Cortex of kidney (tissue), 1 donor: ENCODE measurements at places on chromosomes 6 and 20.

DNA sequence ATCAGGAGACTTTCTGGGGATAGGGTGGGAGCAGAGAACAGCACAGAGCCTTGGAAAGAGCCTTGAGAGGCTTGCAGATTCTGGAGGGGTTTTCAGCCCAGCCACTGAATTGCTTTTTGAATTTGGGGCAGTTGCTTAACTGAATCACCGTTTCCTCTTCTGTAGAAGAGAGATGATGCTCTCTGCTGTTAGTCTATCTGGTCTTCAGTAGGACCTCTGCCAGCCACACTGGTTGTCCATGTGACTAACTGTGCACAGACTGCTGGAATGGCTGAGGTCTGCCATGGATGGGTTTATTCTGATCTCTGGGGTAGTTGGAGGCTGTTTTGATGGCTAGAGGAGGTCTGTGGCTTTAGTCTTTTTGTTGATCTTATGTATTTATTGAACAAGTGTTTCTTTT lies 21.4 kb upstream of the PRDM1 start:
- DNase-seq = no peak

DNA sequence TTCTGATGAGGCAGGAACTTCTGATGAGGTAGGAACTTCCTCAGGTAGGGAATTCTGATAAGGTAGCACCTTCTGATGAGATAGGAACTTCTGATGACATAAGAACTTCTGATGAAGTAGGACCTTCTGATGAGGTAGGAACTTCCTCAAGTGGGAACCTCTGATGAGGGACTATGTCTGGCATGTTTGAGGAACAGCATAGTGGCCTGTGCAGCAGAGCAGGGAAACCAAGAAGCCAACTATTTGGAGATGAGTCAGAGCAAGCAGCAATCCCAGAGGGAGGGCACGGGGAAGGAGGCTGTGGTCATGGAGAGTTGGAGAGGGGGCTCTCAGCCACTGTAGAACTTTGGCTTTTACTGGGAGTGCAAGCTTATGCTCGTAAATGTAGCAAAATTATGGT lies 132.4 kb downstream of the CFAP61 start:
- no peak for DNase-seq

DNA sequence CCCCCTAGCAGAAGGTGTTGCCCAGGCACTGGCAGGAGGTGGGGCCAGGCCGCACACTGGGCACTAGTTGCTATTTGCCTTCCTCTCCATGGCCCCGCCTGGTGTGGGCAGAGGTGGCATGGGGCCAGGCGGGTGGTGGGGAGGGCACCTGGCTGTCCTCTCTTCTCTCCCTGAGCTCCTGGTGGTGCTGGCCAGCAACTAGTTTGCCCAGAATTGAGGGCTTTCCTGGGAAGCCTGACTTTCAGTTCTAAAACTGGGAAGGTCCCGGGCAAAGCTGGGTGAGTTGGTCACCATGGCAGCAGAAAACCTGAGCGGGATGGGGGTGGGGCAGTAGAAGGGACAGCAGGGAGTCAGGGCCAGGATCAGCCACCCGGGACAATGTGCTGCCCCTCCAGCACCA lies 48.2 kb downstream of the RBM38 start:
- no peak for DNase-seq

- DNase-seq = no peak
These were observed 27.6 kb upstream of the MRPS18A start for GRCh38 chr6:43715056-43715788.

GRCh38 chr6:158797331-158798310 lies 21.5 kb downstream of the EZR start:
- no peak for DNase-seq

DNA sequence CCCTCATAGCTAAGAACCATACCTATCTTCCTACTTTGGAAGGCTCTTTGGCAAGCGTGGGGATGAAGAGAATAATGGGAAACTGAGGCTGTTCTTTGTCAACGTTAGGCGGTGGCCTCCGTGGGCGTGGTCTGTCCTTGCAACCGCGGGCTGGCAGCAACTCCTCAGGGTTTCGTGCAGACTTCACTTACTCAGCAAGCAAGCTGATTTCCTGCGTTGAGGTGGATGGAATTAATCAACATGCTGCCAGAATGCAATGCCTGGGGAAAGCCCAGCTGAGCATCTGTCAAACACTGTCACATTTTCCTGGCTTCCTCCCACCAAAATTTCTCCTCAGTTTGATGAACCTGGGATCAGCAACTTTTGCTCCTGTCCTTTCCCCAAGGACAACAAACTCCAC lies 9.2 kb upstream of the IL17F start:
- DNase-seq = no peak

- no peak for DNase-seq
These were observed 299.9 kb upstream of the SUPT3H start for GRCh38 chr6:45677381-45678284.

GRCh38 chr6:23413327-23414050 lies 712.5 kb upstream of the NRSN1 start:
- no peak for DNase-seq

- no peak for DNase-seq
These were observed 89.1 kb downstream of the PREX1 start for GRCh38 chr20:48738399-48739304.

DNA sequence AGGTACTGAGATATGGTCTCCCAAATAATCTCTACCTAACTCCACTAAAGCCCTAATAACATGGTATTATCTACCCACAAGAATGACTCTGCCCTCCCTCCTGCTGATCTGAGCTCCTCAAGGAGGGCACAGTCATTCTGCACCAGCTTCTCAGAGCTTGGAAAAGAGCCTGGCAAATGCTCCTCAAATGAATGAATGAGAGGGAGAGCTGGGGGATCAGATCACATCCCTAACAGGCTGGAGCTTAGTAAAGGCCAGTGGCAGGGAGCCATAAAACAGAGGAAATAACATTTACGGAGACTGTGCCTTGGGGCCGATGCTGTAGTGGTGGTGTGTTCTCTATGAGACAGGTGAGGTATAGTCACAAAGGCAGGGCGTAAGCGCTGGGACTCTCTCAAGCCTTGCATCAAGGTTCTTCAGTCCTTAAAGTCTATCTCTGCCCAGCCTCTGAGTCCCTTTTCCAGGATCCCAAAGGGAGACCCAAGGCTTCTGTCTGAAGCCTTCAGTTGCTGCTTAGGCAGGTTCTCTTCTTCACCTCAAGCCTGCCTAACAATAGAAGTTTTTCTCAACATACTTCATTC lies 7.2 kb upstream of the NNAT start:
- DNase-seq = no peak

- no peak for DNase-seq
These were observed 4.9 kb downstream of the HMGA1 start for GRCh38 chr6:34241351-34242215.

- DNase-seq = no peak
These were observed 42.5 kb downstream of the SYNE1 start for GRCh38 chr6:152594701-152595100.

GRCh38 chr6:110351986-110352385 lies 6.2 kb downstream of the METTL24 start:
- DNase-seq = no peak

GRCh38 chr6:170473301-170473717 lies 79.8 kb downstream of the PSMB1 start:
- DNase-seq = no peak

DNA sequence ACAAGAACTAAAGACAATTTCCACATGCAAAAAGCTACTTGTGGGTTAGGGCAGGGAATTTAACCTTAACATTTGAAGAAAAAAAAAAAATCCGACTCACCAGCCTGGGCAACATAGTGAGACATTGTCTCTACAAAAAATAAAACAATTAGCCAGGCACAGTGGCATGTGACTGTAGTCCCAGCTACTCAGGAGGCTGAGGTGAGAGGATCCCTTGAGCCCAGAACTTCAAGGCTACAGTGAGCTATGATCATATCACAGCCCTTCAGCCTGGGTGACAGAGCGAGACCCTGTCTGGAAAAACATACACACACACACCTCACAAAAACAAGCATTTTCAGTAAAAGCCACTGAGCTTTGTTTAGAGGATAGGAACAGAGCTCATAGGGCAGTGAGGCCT lies 56.2 kb downstream of the ARHGAP18 start:
- DNase-seq = no peak

GRCh38 chr6:92906385-92906784 lies 513.0 kb downstream of the EPHA7 start:
- DNase-seq = no peak

DNA sequence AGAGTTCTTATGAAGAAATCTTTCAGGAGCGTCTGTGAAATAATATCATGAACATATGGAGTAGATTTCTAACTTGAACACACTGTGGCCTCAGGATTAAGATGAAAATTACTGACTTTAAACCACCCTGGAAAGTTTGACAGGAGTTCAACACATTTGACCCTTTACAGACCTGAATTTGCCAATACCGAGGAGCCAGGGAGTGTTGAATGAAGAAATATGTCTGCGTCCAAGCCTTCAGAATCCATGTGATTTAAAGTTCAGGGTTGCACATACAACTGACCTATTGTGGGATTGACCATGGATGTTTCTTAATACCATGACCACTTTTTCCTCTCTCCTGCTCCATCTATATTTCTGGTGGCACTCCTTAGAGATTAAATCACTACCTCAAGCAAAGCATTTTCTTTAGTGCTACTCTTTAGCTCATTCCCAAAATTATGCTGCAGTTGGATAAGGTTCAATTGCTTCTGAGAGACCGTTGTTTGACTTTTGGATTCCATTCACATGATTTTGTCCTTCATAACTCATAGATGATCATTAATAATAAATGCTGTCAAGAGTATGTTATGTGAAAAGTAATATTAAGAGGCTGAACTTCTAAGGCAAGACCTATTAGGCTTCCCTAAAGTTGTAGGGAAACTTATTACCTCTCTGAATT lies 57.4 kb downstream of the PRL start:
- no peak for DNase-seq

GRCh38 chr6:118542184-118542952 lies 5.7 kb upstream of the PLN start:
- DNase-seq = no peak

DNA sequence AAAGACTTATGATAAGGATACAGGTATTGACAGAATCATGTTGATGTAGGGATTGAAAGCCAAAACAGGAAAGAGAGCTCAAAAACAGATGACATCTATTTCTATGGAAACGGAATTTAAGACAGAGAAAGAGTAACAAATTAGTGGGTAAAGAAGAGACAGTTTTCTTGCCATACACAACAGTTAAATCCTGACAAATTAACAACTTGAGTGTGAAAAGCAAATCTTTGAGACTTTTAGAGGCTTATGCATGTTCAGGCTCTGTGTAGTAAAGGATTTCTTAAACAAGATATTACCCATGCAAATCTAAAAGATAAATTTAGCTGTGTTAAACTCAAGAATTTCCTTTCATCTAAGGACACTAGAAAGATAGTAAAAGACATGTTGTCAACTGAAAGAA lies 68.5 kb downstream of the SLC22A1 start:
- no peak for DNase-seq

- no peak for DNase-seq
These were observed 41.8 kb upstream of the UBR2 start for GRCh38 chr6:42522036-42522435.
